Osteocyte (in vitro differentiated cells): ENCODE measurements at places on chromosomes 3 and 15.
A peak's percentile ranks its signal among the peaks of the same experiment; 100 is the strongest.

DNA sequence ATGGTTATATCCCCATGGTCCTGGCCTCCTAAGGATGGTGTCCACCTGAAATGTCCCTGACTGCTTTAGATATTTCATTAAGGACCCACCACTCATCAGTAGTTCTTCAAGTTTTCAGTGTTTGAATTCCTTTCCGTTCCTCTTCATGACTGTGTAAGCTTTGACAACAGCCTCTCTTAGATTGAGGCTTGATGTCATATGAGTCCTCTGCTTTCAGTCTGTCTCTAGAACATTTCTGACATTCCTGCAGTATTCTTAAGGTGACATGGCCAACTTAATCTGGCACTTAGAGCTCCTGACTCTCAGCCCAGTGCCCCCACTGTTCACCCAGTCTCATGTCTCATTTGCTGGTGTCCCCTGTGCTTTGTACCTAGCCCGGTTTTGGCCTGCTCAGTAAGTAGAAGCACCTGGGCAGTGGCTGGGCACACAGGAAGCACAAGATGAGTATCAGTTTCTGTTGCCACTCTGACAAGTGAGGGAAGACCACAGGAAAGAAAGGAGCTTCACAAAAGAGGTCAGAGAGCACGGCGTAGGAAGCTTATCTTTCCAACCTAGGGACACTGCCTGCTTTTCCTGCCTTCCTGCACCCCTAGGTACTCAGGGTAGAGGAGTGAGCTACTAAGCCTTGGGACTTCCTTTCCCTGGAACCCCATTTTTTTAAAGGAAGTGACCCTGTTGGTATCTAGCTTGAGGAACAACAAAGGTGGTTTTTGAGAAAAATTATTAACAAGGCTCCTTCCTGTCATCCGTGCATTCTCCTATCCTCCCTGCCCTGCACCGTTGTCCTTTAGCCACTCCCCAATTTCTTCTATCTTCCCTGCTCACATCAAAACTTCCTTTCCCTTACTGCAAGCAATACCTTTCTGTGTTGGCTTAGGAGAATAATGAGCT, 103.1 kb downstream of the KLHL25 start:
- no peak for DNase-seq

DNA sequence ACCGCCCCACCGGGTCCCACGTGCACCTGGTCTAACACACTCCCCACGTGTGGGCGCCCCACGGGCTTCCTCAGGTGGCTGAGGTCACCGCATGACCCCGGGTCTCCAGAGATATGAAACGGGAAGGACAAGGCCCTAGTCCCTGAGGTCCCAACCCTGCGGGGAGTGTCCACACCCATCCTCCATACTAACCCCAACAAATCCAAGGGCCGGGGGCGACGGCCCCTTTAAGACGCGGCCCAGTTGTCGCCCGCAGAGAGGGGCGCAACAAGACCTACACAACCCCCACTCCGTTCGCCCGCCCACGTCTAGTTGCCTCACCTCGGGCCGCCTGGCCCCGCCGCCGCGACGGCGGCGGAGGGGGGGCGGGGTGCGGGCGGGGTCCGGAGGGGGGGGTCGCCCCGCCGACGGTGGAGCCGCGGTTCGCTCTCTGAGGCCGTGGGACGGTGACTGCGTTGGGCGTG, 396 bp downstream of the INO80 start:
- DNase-seq: peak; percentile 84

DNA sequence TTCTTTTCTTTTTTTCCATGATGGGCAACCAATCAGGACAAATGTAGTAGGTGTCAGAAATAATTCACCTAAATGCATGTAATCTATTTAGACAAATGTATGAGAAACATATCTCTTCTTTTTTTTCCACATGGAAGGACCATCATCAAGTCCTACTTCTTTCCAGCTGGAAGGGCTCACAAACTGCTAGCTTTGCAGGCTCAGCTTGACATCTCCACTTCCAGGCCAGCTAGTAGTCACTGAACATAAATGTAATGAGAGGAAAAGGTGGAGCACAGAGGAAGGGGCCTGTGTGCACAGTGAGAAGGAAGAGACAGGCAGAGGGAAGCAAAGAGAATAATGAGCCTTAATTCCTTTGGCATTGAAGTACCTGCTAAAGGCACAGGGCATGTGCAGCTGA, 504.9 kb downstream of the MCTP2 start:
- no peak for DNase-seq

DNA sequence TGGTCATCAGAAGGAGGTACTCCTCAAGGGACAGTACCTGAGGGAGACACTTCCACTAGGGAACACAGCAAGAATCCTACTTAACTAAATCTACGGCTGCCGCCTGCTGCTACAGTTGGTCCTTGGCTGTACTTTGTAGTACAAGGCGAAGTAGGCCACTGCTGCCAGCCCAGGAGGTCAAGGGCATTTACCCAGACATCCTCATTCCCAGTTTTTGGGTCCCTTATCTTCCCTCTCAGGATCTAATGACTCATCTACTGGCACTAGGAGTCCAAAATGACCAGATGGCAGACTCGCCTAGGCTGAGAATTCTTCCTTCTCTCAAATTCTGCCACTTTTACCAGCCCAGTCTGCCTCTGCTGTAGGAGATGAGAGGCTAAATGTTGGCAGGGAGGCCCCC, 27.1 kb upstream of the LAMP3 start:
- no peak for DNase-seq

- DNase-seq: no peak
Observed at GRCh38 chr3:189340680-189341460, 169.1 kb downstream of the TPRG1 start.

DNA sequence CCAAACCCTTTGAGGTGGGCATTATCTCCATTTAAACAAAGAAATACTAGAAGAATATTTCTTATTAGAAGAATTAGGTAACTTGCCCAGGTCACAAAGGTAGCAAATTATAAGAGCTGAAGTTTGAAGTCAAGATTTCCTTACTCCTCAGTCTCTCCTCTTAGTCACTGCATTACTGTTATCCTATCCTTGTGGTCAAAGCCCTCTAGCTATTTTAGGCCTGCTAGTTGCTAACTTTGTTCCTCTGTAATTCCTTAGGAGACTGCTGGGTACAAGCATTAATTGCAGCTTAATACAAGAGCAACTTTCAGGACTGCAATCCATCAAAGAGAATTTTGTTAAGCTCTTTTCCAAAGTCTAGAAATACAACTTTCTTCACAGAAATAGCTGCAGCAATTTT, 528.2 kb downstream of the ZIC1 start:
- no peak for DNase-seq

GRCh38 chr15:23877502-23878412, 190.7 kb upstream of the NDN start:
- no peak for DNase-seq

- DNase-seq: no peak
Observed at GRCh38 chr3:37993820-37994638, 3.4 kb downstream of the VILL start.

- DNase-seq: no peak
Observed at GRCh38 chr15:101100593-101101442, 151.0 kb downstream of the CHSY1 start.

GRCh38 chr3:72048873-72049272, 263.9 kb upstream of the PROK2 start:
- DNase-seq: no peak

DNA sequence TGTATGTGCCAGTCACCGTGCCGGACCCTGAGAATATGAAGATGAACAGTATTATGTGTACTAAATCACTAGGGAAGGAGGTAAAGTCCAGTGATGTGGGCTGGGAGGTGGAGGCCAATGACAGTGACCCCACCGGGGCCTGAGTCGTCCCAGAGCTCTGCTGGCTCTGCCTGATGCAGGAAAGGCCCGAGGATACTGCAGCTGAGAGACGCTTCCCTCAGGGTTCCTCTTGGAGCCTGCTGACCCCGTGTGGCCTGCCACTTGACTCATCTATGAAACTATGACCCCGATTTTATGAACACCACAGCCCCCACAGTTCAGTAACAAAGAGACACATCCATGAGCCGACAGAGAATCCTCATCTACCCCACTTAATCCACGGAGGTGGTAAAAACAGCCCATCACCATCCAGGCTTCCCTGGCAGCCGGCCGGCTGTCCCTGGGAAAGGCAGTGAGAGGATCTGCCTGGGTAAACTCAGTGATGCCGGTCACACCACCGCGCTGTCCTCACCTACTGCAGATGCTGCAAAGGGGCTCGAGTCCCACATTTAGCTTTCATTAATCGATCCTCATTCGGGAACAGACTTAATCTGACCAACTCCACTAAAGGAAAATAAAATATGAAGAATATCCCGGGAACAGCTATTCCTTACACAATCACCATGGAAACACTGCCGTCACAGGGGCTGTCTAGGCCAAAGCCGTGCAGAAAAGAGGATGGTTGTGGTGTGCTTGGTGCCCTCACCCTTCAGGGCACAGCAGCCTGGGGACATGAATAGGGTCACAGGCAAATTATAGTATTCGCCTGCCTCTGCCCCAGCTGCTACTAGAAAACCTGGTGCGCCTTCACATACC, 82.9 kb downstream of the ARRDC4 start:
- DNase-seq: no peak

DNA sequence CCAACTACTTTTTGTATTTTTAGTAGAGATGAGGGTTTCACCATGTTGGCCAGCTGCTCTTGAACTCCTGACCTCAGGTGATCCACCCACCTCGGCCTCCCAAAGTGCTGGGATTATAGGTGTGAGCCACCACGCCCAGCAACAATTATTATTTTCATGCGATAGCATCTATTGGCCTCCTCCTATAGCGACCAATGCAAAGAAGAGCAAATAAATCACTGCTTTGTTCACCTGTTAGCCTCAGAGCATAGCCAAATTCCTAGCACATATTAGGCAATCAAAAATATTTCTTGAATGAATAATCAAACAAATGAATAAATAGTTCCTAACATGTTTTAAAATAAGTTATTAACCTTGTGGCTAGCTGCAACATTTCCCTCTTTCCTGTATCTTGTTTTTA, 36.8 kb upstream of the TNFSF10 start:
- no peak for DNase-seq

- DNase-seq: no peak
Observed at GRCh38 chr3:184334470-184335158, 2.8 kb upstream of the FAM131A start.

DNA sequence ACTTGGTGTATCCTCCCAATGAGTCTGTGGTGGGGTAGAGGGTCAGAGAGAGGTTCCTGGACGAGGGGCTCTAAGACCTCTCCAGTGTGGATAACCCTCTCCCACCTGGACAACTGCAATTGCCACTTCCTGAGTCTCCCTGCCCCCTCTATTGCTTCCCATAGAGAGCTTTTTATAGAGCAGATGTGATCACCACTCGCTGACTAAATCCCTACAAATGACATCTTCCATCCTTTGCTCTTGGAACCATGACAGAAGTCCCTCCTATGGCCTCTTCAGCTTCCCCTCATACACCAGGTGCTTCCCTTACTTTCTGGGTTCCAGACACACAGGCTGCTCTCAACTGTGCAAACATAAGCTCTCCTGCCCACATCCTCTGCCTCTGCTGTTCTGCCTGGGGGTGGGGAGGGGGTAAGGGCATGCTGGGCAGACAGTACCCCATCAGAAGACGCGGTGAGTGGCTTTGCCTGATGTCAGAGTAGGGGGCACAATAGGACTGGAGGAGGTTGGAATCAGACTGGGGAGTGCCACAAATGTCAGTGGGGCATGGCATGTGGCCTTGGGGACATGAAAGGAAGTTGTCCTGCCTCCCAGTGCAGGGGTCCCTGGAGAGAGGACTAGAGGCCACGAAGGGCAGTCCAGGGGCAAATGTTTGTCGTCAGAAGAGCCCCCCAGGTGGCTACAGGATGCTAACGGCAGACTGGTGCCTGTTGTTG, 15.2 kb downstream of the ITIH3 start:
- no peak for DNase-seq

- DNase-seq: peak; percentile 42
Observed at GRCh38 chr3:44104668-44105321, 136.9 kb upstream of the TOPAZ1 start.

DNA sequence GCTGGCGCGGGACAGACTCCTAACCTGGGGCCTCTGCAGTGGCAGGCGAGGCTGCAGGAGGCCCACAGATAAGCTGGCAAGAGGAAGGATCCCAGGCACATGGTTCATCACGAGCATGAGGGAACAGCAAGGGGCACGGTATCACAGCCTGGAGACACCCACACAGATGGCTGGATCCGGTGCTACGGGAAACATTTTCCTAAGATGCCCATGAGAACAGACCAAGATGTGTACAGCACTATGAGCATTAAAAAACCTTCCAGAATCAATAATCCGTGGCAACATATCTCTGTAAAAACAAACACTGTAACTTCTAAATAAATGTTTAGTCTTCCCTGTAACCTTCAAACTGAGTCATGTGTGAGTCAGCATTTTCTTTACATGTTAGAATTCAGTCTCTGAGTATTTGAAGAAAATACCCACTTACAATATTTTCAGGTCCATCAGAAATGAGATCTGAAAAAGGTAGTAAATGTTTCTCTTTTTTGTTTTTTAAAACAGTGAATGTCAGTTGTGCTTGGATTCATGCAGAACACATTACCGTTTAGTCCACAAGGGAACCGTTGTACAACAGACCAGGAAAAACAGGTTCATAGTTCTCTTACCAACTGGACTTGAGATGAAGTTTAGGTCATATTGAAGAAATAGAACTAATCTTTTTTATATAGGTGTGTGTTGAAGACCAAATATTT, 75.9 kb downstream of the BOC start:
- DNase-seq: no peak

GRCh38 chr15:38427380-38427779, 26.5 kb upstream of the FAM98B start:
- DNase-seq: no peak

DNA sequence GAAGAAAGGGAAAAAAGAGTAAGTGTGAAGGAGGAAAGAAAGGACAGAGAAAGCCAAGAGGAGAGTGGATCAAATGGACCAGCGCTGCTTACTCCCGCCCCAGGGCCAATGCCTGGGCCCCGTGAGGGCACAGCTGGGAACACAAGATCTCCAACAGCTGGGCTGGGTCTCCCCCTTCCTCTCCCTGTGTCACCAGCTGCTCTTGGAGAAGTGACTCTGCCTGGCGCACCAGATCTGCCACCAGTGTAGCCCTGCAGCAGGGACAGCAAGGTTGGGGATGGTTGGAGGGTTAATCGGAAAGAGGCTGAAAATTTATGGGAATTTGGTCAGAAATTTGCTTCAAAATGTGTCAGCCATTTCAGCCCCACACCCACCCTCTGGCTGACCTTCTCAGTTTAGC, 8.4 kb downstream of the CDAN1 start:
- peak; percentile 77 for DNase-seq

DNA sequence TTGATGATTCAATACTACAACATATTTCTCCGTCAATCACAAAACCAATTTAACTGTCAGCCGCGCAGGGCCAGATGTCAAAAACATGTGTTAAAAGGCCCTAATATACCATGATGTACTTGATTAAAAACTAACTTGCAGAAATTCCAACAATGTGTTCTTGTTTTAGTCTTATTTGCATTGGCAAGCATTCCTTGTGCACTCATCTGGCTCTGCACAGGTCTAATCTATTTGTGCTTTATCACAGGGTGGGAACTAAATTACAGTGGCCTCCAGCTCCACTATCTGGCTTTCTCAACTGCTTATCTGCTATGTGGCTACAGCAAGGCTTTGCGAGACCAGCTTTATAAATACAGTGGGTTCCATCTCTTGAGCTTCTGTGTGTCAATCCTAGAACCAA, 455.5 kb downstream of the ERC2 start:
- DNase-seq: no peak

- DNase-seq: no peak
Observed at GRCh38 chr3:160564258-160564911, 986 bp downstream of the KPNA4 start.
